ENCODE measurements at places on chromosomes 11 and 22.

DNA sequence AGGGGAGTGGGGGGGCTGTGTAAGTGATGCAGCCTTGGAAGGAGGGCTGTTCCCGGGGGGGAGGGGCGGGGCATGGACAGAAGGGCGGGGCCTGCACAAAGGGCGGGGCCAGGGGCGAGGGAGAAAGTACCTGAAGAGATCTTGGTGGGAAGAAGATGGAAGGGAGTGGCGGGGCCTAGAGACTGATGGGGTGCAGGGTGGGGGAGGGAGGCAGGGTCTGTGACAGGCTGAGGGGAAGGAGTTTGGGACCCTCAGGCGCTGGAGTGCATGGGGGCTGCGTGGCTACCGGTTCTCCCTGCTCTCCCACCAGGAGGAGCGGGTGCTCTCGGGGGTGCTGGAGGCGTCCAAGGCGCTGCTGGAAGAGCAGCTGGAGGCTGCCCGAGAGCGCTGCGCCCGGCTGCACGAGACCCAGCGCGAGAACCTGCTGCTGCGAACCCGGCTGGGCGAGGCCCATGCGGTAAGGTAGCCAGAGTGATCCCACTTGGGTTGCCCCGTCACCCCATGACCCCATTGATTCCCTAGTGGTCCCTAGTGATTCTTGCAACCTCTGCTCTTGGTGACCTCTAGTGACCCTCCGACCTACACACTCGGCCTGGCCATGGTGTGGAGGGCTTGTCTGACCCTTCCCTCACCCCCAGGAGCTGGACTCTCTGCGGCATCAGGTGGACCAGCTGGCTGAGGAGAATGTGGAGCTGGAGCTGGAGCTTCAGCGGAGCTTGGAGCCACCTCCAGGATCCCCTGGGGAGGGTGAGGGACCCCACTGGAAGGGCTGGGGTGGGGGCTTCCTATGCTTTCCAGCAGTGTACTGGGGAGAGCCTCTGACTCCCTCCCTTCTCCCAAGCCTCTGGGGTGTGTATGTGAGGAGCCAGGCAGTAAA is 3.1 kb downstream of the CCDC88B start:
- DNase-seq: no peak

- no peak for DNase-seq
These were observed 5.4 kb downstream of the TRABD start for GRCh38 chr22:50190941-50191741.

DNA sequence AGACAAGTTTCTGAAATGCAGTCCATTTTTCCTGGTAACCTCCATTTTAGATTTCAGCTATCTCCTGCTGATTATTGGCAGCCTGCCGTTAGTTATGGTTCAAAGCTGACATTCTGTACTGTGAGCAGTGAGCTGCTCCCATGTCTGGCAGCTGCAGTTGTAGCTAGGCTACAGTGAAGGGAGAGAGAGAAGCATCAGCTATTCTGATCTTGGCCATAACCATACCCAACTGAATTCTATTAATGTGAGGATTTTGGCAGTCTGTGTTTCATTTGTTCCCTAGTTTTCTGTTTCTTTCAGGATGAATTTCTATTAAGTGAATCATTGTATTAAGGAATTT is 33.4 kb downstream of the SIK2 start:
- DNase-seq: no peak

- no peak for DNase-seq
These were observed 11.9 kb downstream of the BAIAP2L2 start for GRCh38 chr22:38098410-38099249.

- DNase-seq: no peak
These were observed 172.3 kb downstream of the AASDHPPT start for GRCh38 chr11:106249617-106250239.

DNA sequence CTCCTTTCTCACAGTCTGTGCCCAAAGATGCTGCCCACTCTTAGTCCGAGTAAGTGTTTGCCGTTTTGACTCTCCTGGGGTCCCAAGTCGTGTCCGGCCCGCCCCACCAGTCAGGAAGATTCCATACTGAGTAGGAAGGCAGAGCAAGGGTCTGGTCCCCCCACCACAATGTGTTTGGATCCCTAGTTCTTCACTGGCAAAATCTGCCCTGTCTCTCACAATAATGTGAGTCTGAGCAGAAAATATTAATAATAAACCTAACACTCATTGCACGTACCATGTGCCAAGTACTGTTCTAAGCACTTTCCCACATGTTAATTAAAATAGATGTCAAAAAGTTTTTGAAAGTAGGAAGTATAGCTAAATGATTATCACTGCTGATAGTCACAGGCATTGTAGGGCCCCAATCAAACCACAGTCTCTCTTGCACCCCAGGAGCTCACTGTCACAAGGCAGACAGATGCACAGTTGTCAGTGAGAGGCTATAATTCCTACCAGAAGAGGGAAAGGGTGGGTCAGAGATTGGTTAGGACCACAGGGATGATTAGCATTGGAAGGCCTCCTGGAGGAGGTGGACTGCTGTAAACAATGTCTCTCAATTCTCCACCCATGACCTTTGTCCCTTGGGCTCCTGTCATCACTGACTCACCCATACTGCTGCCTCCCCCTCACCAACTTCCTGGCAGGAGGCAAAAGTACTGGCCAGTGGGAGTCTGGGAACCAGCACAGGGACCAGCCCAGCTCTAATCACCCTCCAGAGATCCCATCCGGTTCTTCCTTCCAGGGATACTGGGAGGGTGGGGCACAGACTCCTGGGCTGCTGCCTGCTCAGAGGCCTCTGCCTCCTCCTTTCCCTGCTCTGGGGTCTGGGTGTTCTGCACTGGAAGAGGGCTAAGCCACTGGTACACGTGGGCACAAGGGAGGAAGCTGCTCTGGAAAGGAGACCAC is 1.0 kb upstream of the POLD4 start:
- DNase-seq: no peak

GRCh38 chr22:39349506-39349966 is 255 bp upstream of the SYNGR1 start:
- no peak for DNase-seq

DNA sequence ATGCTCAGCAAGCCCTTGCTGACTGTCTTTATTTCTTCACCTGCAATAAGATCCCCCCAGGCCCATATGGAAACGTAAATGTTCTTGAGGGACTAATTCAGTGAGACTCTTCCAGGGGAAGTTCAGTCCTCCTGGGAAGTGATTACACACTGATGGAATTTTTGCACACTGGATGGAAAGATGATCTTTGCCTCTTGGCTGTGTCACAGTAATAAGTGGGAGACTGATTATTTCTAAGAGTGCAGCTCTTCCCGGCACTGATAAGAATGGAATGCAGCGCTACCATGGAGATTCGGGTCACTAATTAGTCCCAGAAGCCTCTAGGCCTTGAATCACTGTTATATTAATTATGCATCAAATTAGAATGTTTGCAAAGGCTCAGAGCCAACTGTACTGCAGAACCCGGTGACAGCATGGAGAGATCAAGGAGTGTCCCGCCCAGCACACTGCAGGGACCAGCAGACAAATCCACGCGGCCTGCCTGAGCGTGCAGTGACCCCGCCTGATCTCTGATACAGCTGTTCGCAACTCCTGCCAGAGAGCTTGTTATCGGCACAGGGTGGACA is 178.3 kb downstream of the SNX19 start:
- no peak for DNase-seq

DNA sequence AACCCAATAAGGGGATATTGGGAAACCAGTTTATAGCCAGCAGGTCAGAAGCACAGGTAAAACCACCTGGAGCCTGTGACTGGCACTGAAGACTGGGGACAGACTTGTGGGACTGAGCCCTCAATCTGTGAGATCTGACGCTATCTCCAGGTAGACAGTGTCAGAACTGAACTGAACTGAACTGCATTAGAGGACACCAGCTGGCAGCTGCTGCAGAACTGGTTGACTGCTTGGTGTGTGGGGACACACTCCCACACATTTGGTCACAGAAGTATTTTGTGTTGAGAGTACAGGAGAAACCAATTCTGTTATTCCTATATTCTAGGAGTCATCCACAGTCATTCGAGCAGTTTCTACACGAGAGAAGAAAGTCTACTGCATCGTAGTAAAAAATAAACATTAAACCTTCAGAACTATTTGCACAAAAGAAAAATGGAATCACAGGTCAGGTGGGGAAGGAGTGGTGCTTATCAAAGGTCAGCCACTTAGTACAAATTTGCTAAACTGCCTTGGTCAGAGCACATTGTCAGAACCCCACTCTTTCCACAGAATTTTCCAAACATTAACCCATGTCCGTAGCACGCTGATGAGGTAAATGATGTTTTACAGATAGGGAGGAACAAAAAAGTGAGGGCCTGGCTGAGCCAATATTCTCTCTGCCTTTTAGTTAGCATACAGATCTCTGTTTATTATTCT is 77.2 kb downstream of the SIK3 start:
- no peak for DNase-seq

- no peak for DNase-seq
These were observed 14.4 kb downstream of the KCNJ5 start for GRCh38 chr11:128905345-128906184.

- no peak for DNase-seq
These were observed 365 bp downstream of the MGAT3 start for GRCh38 chr22:39457198-39457555.

Measured in esophagus muscularis mucosa (tissue), 4 donors.